ENCODE measurements at places on chromosomes 2 and 18.

- no peak for DNase-seq
Observed at GRCh38 chr2:133733901-133734255, 165.6 kb upstream of the NCKAP5 start.

DNA sequence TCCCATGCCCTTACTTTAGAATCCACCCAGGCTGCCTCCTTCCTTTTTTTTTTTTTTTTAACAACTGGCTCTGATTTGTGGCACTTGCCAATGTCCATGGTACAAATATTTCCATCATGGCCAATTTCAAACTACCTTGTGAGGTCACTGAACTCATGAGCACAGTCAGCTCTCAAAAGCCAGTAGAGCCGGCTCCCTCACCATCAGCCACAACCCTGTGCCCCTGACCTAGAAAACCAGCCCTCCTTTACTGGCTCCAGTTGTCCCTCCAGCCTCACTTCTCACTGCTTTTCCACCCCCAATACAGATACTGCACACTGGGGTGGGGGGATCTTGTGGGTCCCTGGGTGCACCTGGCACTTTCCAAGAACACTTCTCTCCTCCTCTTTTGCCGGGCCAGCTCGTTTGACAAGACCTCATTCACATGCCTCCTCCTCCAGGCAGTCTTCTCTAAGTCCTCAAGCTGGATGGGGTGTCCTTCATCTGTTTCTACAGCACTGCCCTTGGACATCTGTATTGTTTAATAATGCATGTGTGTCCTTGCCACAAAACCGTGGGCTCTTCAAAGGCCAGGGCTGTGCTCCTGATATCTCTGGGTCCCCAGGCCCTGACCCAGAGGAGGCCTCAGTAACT lies 35.5 kb downstream of the SDC1 start:
- no peak for DNase-seq

- DNase-seq, result no peak
Observed at GRCh38 chr18:27713738-27714095, 463.2 kb downstream of the CDH2 start.

- no peak for DNase-seq
Observed at GRCh38 chr2:126858013-126858412, 40.7 kb upstream of the TEX51 start.

- no peak for DNase-seq
Observed at GRCh38 chr2:102025016-102025501, 33.3 kb downstream of the IL1R2 start.

GRCh38 chr2:172279813-172280212 lies 147.6 kb upstream of the ITGA6 start:
- no peak for DNase-seq

DNA sequence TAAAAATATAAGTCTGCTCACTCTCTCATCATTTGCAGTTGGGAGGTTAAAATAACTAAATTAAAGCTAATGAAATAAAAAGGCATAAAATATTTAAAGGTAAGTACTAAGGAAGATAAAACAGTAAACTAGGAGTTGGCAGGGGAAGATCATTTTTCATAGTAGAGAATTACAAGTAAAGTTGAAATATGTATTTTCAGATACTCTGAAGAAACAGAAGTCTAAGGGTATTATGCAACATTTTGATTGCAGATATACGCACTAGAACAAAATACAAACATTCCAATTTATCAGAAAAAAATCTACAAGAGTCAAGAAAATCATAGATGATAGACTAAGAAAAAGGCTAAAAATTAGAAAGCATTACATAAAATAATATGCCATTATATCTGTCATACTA lies 167.6 kb upstream of the CTAGE1 start:
- no peak for DNase-seq
